HCT116 (cell line): ENCODE measurements at places on chromosomes 7 and 10. TPM values are rescaled to one million over a fixed set of nuclear protein-coding genes. Genes with fewer than 3 reads are reported as not detected.

The GTF2IRD2 gene
- total RNA-seq, result 9.2 TPM

The MYO1G gene
- total RNA-seq, result 0.74 TPM

The SLC35G1 gene
- total RNA-seq, result 9.4 TPM

The SRGN gene
- total RNA-seq, result 1.8 TPM
